A673 (cell line): ENCODE measurements at places on chromosomes 3 and 15.

DNA sequence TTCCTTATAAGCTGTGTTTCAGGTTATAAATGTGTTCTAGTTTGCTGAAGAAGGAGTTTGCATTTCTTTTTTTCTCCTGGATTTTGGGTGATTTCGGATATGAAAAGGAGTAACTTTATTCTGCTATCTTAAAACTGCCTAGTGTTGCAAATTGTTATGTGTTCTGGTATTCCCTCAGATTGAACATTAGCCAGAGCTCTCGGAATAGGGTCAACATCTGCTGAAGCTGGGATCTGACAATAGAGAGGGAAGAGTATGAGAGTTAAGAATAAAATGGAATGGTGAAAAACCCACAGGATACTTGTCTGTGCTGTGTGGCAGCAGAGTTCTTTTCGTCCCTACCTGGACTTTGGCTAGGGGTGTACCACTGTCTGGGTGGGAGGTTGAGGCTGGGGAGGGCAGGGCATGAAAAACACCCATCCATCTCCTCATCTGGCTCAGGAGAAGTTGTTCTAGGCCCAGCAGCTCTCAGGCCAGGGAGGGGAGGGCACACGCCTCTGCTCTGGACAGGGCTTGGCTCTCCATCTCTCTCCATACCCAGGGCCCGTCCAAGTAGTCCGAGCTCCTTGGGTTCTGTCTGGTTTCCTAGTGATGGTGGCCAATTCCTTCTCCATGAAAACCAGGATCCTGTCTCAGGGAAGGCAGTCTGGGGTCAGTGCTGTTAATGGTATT, 13.2 kb downstream of the SPSB4 start:
- no peak for DNase-seq

DNA sequence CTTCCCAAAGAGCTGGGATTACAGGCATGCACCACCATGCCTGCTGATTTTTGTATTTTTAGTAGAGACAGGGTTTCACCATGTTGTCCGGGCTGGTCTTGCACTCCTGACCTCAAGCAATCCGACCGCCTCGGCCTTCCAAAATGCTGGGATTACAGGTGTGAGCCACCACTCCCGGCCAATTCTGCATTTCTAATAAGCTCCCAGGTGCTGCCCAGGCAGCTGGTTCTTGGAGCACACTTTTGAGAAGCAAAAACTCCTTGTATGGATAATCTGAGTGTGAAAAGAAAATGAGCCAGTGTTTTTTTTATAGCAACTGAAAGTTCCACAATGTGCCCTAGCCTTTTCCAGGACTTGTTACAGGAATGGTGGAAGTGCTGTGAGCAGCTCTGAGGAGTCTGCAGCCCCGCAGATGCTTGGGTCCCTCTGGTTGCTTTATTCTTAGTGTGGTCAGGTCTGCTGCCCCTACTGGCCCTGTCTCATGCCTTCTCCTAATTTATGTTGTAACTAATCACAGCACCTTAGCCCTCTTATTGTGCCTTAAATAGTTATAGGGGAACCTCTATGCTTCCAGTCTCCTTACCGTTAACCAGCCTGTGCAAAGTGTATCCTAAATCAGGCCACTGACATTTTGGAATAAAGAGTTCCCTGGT, 13.5 kb upstream of the KCNAB1 start:
- no peak for DNase-seq

DNA sequence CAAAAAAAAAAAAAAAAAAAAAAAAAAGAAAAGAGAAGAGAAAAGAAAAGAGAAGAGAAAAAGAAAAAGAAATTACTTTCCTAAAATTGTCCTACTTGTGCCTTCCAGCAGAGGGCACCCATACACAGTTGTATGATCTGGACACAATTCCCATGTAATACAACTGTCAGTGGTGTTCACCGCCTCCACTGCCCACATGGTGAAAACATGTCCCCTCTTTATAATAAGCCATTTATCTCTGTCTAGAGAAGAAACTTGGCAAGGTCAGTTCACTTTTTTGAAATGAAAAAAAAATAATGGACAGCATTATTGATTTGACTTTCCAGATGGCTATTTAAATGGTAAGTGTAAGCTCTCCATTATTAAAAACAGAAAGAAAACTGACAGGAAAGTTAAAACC, 459.4 kb downstream of the GBE1 start:
- DNase-seq: peak; percentile 71

GRCh38 chr15:92226020-92226612, 167.6 kb upstream of the ST8SIA2 start:
- peak; percentile 11 for DNase-seq

GRCh38 chr15:96324192-96324895, 6.2 kb upstream of the NR2F2 start:
- no peak for DNase-seq

DNA sequence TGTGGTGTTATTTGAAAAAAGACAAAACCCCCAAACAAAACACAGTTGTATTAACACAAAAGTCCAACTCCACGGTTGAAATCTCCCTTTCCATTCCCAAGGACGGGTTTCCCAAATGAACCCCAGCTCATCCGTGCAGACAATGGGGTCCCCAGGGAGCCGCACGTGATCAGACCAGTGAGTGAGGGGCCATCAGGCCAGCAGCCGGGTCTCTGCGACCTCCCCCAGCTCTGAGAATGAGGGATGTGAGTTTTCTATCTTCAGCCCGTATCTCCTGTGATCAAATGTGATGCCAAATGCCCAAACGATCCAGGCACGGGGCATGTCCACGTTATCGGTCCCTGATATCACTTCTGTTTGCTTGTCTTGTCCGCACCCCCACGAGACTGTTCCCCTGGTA, 138.0 kb downstream of the OPA1 start:
- no peak for DNase-seq

GRCh38 chr3:123412811-123413604, 35.9 kb downstream of the ADCY5 start:
- DNase-seq: no peak

DNA sequence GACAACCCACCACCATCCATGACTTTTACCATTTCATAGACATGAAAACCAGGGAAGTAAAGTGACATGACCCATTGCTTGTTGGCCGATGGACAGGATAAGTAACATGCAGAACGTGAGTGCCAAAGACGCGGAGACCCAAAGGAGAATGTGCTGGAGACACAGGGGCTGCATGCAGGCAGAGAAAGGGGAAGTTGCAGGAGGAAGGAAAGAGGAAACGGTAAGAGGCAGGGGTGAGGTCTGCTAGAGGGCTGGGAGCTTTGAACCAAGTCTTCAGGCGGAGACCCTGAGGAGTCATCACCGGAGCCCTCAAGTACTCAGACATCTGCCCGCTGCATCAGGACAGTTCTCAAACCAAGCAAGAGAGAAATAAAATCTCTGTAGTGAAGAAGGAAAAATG, 34.9 kb downstream of the MAGEF1 start:
- DNase-seq: no peak

DNA sequence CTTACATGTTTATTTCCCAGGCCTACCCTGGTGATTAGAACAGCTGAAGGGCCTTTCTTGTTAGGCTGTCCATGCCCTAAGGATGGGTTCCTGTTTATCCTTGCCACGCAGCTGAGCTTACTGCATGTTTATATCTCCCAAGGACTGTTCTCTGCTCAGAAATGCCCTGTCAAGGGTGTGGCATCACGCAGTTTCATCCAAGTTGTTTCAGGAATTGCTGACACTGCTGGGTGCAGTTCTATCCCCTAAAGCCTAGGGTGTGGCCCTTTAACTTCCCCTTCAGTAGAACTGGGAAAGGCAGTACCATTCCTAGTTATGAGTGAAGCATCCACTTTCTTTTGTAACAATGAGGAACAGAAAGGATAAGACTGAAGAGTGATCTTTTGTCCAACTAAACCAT, 5.0 kb downstream of the ELL3 start:
- no peak for DNase-seq

- no peak for DNase-seq
Observed at GRCh38 chr3:160477750-160478149, 28.2 kb upstream of the TRIM59 start.

DNA sequence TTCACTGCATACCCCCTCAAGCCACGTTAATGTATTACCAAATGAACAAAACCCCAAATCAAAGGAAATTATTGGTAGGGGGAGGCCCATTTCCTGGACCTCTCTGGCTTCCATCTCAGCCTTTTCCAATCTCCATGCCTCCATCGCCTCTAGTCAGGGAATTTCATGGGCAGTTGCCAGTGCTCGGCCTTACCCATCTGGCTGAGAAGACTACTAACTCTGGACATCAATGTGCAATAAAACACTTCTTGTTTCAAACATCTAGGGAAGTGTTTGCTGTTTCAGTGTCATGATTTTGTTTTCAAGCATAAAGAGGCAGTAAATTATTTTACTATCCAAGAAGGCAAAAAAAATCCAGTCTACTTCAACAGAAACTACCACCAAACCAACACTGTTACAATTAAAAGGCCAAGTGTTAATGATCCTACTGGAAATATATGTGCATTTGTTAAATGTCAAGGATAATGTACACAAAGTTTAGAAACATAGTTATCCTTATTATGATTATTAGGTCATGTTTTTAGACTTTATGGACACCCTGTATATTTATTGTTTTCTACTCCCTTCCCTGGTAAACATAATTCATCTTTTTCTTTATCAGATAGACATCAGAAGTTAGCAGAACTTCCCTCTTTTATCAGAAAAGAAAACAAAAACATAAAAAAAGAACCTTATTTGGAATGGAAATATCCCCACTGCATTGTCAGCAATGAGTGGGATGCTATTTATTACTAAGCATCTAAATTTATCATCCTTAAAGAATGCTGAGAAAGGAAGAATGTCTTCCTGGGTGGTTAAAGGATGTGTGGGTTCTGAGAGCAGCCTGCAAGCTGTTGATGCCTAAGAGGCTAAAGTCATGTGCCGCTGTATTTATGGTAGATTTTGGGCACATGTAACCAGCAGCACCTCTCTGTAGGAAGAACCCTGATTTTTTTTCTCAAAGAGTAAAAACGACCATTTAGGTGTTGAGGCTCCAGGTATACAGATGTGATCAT, 15.2 kb downstream of the LDHAL6B start:
- no peak for DNase-seq

DNA sequence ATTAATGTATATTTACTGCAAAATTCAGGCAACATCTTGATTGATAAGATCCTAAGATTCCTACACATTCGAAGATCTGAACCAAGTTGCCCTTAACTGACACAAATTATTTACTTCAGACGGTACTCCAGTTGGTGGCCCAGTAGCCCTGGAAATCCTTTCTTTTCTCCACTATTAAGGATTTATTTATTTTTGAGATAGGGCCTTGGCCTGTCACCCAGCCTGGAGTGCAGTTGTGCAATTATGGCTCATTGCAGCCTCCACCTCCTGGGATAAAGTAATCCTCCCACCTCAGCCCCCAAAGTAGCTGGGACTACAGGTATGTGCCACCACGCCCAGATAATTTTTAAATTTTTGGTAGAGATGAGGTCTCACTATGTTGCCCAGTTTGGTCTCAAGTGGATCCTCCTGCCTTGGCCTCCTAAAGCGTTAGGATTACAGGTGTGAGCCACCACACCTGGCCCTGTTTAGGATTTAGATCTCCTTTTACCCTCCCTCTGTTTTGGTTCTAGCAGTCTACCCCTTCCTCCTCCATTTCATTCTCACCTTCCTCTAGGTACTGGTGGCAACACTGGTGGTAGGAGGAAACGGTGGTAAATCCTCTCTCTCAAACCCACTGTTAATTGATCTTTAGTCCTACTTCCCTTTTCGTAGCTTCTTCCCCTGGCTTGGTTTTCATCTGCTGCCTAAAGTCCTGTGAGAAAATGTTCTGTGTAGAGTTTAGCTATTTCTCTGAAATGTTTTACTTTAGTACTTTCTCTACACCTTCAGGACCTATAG, 12.7 kb upstream of the ZNF609 start:
- no peak for DNase-seq

DNA sequence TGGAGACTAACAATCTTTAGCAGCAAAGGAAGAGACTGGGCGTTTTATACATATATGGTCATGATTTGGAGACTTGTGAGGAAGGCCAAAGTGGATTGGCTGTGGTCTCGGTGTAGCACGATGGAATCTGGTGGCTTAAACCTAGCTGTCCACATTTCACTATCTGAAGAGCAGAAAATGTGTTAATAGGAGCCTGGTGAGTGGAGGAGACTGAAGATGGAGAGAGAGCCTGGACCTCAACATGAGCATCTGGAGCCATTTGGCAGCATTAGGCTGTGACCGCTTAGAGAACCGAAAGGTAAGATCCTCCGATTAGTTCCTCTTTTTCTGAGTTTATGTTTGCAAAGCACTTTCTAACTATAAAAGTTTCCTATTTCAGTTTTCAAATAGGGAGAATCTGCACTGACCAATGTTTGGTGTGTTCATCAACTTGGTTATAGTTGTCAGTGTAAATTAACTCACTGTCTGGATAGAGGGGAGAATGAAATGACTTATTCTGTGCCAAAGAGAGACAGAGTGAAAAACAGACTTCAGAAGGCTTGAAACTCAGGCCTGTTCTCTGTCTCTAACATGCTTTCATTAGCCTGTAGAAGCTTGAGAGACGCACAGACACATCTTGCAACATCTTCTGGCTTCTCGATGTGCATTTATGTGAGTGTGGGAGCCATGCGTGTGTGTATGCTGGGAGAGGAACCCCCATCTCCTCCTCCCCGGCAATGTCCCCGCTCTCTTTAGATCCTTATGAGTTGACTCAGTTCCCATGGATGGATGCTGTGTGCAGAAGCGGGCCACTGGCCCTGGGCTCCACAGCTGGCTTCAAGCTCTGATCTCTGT, 244.7 kb upstream of the TBL1XR1 start:
- DNase-seq: no peak

DNA sequence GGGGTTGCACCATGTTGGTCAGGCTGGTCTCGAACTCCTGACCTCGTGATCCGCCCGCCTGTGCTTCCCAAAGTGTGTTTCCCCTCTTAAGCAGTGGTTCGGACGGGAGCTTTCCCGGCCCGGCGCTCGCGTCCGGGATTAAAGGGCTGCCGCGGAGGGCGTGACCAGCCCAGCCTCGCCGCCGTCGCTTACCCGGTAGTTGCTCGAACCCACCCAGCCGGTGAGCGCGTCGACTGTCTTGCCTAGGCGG, 513 bp downstream of the CLASP2 start:
- peak; percentile 70 for DNase-seq

DNA sequence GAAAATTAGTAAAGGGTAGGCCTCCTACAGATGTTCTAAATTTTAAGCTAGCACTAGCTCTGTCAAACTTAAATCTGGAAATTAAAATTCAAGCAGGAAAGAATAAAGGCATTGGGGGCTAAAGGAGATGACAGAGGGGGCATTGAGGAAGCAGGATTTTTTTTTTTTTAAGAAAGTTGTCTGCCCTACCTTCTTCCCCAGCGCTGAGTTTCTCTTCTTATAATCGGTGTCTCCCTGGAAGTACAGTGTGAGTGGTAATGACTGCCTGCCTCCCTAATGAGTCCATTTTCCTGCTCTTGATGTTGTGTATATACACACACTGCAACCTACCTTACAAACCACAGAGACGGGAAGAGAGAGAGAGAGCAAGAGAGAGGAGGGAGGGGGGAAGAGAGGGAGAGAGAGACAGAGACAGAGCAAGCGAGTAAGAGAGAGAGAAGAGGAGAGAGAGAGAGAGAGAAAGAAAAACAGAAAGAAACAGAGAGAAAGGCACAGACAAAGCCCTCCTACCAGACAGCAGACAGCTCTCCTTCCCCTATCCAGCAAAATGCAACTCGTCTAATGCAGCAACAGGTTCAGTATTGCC, 47.0 kb downstream of the ZBTB20 start:
- peak; percentile 71 for DNase-seq

GRCh38 chr3:144237351-144237750, 265.7 kb downstream of the DIPK2A start:
- no peak for DNase-seq

DNA sequence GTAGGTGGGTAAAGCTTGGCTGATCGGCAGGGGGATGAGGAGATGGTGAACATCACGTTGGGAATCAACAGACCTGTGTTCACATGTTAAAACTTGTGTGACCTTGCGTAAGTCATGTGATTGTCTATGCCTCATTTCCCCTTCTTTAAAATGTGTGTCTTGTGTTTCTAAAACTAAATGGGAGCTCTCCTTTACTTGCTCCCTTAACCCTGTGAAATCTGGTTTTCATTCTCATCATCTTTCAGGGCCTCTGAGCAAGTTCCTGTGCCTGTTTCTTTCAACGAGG, 29.7 kb upstream of the IREB2 start:
- no peak for DNase-seq
